Stimulated activated effector memory CD8-positive, alpha-beta T cell treated with anti-CD3 and anti-CD28 coated beads, Interleukin-12 subunit alpha, Interleukin-12 subunit beta, amount 100 ng/mL, for 72 hours (primary cell): ENCODE measurements at places on chromosomes 2 and 18.

- no peak for DNase-seq
These were observed 22.7 kb downstream of the INSIG2 start for GRCh38 chr2:118110991-118111390.

DNA sequence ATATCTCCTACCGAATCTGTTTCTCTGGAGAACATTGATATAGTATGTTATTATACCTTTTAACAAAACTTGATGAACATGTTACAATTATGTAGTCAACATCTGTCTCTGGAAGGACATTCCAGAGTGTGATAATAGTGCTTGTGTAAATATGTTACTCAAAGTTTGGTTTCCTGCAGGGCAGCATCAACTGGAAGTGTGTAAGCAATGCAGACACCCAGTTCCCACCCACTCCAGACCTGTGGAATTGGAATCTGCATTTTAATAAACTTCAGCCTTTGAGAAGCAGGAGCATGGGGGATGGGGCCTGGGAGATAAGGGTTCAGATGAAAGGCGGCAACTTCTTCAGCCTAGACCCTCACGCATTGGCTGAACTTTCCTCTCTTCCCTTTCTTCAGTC is 398.9 kb downstream of the RND3 start:
- DNase-seq = no peak

GRCh38 chr18:13179566-13180113 is 38.9 kb upstream of the LDLRAD4 start:
- no peak for DNase-seq

GRCh38 chr2:139067072-139067471 is 286.9 kb upstream of the NXPH2 start:
- no peak for DNase-seq

- no peak for DNase-seq
These were observed 145.0 kb downstream of the ZBTB7C start for GRCh38 chr18:48263914-48264902.

- no peak for DNase-seq
These were observed 50.3 kb upstream of the B3GNT2 start for GRCh38 chr2:62145478-62146100.

DNA sequence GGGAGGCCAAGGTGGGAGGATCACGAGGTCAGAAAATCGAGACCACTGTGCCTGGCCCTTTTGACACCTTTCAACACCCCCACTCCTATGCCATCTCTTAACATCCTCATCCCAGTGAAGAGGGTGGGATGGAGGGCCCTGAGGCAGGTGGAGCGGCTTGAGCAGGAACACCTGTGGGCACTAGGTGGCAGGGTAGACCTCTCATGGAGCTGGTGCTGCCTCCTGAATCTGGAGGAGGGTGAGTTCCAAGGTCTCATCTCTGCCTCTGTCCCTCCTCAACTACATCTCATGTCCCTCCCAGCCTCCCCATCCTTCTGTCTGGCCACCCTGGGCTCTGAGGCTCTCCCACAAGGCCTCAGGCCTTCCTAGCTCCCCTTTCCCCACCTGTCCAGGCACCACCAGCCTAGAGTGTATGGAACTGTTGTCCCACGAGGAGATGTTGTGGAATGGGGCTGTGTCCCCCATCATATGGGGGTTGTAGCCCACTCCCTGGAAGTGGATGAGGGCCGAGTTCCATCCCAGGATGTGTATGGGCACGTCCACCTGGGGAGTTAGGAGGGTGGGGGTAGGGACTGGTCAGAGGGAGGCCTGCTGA is 17.0 kb upstream of the CRYBA2 start:
- no peak for DNase-seq

GRCh38 chr2:13686262-13686661 is 946.3 kb upstream of the LRATD1 start:
- DNase-seq = no peak
